ENCODE measurements at places on chromosomes 12 and 14.

DNA sequence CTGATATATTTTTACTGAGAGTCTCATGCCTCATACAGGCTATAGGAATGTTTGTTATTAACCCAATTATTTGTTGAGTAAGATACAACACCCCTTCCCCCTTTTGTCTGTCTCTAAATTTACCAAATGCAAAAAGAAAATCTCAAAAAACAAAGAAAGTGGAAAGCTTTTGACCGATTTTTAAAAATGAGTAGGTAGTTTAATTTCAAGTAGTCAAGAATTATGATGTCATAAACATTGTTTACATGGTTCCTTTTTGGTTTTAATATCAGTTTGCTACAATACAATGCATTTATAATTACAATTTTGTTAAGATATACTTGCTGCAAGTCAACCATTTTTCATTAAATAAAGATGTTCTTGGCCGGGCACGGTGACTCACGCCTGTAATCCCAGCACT lies 84.7 kb upstream of the HMGA2 start:
- DNase-seq: no peak

GRCh38 chr12:52200781-52201450 lies 9.1 kb upstream of the KRT80 start:
- no peak for DNase-seq

DNA sequence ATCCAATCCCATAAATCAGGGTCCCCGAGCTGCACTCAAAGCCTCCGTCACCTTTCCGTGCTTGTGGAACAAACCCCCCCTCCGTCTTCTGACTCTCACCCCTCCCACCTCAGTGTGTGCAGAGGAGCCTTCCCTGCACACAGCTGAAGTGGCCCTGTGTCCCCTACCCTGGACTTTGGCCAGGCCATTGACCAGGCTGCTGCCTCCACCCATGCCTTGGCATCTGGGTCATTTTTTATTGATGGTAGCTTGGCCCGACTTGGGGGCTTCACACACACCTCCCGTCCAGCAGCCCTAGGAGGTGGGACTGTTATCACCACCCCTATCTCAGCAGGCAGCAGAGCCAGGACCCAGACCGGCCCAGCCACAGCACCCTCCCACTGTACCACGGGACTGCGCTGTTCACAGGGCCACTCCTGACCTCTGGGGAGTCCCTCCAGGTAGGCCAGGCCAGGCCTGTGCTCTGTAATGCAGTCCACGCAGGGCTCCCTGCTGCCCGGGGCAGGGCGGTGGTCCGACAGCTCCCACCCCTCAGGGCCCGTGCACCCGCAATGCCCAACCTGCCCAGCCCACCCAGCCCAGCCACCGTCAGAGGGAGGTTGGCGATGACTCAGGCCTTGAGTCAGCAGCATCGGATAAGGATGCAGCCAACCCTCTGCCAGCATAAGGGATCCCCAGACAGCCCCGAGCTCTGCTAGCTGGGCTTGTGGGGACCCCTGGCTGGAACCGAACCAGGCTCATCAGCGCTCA lies 9.2 kb upstream of the INF2 start:
- DNase-seq: no peak

DNA sequence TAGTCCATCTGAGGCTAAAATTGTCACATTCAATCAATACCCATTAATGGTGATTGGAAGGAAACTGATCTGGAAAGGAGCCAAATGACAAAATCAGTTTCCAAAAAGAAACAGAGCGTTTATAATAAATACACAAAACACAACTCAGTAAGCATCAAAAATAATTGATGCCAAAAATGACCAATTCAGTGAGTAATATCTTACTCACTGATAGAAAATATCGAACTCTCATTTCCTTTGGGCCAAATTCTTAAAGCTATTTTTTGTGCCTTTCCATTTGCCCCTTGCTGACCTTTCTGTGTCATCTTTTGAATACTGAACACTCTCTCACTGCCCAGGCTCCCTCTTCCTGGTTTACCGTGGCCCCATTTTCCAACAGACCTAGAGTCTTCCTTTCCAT lies 22.5 kb upstream of the ATP2B1 start:
- no peak for DNase-seq

GRCh38 chr12:116333402-116333801 lies 55.9 kb upstream of the MED13L start:
- DNase-seq: no peak

GRCh38 chr12:66203820-66204219 lies 14.8 kb downstream of the IRAK3 start:
- DNase-seq: no peak

DNA sequence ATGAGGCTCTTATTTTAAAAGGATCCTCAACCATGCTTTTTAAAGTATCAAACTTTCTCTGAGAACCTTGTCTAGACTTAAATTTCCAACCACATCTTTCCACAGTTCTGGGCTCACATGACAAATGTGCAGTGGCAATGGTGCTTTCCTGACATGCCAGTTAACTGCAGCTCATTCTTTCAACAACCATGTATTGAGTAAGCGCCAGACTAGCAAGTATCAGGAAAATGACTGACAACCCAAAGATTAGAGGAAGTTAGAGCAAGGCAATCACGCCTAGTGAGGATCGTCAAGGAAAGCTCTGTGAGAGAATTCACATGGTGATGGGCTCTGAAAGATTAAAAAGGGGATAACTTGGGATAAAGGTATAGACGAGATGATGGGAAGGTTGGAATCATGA lies 35.8 kb downstream of the FLVCR2 start:
- DNase-seq: no peak

Data from NCI-H1105 treated with DMSO at 0.1 percent for 48 hours (cell line).